ENCODE measurements at places on chromosomes 13 and 19.

DNA sequence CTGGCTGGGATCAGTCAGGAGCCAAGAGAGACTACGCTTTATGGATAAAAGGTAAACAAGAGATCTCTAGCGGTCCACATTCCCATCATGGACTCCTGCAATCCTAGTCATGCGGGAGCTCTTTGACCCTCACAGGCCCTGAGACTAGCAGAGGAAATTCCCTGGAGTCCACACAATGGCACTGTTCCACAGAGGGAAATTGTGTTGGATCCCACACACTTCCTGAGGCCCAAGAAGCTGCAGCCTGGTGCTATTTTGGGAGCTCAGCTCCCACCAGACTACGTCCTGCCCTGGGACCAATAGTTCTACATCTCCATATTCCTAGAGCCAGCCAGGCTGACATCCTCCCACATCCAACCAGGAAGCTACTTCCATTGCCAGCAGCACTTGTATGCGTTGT, 2358.4 kb downstream of the PCDH9 start:
- DNase-seq = no peak

GRCh38 chr13:30685987-30686386, 49.4 kb upstream of the ALOX5AP start:
- no peak for DNase-seq

DNA sequence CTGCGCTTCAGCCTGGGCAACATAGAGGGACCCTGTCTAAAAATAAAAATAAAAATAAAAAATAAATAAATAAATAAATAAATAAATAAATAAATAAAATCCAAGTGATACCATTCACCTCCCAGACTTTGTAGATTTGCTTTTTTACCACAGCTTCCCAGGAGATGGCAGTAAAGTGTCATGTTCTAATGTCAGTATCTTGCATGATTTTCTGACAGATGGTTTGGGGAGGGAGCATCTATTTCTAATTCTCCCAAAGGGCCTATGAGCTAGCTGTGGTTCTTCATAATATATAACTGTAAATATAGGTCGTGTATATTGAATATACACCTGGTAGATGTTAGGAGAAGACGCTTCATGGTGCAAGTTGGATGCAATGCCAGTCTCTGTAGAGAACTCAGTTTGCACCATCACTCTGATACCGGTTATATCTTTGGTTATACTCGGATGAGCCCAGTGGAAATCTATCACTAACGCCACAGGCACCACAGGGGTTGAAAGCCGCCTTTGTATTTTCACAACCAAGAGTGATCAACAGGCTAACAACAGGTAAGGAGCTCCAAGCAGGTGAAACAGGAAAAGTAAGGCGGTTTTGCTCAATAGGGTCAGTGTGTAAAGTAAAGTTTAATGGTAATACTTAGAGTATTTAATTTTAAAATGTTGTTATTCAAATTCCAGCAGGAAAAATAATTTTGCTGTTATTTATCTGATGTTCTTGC, 13.9 kb downstream of the APLP1 start:
- peak; percentile 43 for DNase-seq

DNA sequence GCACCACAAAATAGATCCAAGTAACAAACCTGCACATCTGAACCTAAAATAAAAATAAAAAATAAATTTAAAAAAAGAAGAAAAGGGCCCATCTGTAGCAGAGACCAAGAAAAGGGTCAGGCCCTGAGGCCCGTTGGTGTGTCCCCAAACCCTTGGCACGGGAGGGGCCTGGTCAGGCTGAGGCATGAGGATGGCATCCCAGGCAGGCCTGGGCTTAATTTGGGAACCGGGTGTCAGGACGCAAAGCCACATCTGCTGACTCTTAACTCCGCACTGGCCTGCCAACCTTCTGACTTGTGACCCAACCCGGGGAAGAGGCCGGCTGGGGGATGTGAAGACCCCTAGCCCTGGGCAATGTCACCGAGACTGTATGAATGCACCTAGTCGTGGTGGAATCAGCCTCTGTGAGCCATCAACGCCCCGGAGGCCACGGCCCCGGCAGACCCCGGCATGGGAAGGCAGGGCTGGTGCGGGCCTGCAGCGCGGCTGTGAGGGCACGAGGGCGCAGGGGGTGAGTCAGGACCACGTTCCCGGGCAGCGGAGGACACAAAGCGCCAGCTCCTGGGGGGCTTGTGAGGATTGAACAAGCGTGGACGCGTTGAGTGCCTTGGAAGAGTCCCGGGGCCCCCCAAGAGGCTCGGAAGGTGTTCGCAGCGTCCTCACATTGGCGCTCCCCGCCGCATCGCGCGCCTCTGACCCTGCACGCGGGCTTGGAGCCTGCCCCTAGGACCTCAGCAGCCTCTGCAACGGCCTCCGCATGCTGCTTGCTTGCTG, 38.2 kb downstream of the ATP12A start:
- no peak for DNase-seq

DNA sequence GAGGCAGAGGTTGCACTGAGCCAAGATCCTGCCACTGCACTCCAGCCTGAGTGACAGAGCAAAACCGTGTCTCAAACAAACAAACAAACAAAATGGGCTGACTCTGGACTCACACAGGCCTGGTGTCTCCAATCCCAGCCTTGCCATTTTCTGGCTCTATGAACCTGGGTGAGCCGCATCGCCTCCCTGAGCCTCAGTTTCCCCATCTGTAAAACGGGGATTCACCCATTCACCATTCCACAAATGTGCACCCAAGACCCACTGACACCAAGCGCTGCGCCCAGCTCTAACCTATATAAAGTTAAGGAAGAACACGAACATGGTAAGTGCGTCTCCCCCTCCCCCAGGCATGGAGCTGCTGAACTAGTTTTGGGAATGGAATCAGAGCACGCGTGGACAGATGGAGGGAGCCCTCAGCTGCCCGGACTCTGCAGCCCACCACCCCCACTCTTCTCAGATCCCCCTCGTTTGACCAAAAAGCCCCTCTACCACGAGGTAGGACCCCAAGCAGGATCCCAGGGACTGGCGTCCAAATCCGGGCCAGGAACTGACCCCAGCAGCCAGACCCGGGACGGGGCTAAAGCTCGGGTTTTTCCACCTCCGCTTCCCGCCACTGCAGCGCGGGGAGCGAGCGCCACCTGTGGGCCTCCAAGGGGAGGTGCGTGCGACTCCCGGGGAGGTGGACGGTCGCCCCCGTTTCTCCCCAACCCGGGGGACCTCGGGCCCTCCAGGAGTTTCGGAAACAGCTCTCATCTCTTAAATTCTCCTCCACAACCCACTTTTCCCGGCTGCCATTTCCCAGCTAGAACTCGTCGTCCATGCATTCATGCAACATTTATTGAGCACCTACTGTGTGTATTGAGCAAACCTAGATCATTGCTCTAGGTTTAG, 33.0 kb upstream of the ADGRE5 start:
- DNase-seq = peak; percentile 46

DNA sequence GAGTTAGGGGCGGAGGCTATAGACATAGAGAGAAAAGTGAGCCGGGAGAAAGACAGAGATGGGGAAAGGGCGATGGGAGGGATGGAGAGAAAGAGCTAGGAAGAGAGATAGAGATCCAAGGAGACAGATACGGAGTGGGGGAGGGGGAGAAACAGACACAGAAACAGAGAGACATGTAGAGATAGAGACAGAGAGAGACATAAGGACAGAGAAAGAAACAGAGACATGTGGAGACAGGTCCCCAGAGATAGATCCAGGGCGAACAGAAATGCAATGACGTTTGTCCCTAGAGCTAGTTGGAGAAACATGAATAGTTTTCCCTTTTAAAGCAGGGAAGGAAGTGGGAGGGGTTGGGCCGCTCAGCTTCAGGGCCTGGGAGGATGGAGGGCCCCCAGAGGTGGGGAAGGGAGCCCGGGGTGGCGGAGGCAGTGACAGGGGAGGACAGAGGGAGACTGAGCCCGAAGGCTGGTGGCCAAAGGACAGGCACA, 4.6 kb downstream of the PPP1R14A start:
- no peak for DNase-seq

GRCh38 chr19:7982651-7983099, 22.8 kb downstream of the ELAVL1 start:
- no peak for DNase-seq

DNA sequence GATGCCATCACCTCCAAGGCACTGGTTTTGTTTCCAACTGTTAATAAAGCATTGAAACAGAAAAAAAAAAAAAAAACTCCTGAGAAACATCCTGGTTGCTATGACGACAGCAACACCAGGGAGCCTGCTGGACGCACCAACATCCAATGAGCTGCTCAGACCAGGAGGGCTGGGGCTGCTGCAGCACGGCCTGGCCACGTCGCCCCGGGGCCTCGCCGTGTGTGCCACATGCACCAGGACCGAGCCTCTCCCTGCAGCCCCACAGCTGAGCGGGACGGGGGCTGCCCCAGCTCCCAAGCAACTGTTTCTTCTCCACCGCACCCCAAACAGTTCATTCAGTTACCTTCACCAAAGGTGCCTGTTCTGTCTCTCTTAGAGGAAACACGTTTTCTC, 54.5 kb downstream of the RASA3 start:
- DNase-seq = no peak

DNA sequence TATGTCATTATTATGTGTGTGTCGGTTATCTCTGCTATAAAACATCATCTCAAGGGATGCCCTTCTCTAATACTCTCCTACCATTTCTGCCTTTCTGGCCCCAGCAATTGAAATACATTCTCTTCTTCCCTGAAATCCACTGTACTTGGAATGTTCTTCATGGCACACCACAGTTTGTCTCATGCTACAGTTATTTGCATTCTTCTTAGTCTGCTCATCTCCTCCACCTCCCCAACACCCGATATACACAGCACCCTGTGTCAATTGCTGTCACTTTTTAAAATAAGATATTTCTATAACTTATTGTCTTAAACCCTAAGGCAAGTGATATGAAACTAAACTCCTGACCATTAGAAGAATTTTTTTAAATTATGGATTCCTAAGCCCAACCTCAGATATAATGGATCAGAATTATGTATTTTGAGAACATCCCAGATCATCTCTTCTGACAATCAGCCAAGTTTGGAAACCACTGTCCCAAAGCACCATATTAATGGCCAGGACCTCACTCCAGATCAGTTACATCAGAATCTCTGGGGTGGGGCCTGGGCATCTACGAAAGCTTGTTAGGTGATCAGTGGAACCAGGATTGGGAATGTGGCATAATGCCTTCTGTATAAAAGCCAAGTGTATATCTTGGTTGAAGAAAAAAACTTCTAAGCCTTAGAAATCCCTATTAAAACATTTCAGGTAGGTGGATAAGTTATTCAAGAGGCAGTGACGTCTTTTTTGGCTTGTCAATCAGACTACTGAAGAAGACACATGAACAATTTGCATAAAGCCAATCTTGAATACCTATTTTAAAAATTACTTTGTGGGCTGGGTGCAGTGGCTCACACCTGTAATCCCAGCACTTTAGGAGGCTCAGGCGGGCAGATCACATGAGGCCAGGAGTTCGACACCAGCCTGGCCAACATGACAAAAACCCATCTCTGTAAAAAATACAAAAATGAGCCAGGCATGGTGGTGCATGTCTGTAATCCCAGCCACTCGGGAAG, 30.0 kb upstream of the KBTBD7 start:
- no peak for DNase-seq

DNA sequence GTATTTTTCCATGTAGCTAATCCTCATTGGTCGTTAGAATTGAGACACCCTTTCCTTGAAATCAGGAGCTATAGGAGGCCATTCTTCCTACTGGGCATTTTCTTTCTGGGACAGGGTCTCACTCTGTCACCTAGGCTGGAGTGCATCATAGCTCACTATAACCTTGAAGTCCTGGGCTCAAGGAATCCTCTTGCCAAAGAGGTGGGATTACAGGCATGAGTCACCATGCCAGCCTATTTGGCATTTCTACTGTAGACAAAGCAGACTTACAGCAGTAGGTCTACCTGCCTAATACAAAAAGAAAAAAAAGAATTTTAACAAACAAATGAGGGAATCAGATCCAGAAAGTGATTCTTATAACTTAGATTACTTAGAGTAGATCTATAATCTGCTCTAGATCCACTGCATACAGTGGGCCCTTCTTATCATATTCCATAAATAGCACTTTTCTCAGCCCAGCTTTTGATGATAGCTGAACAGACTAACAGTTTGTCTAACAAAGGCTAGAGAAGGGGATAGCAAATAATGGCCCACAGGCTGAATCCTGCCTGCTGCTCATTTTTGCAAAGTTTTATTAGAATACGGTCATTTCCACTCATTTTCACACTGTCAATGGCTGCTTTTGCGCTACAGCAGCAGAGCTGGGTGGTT, 36.7 kb upstream of the USPL1 start:
- DNase-seq = no peak

DNA sequence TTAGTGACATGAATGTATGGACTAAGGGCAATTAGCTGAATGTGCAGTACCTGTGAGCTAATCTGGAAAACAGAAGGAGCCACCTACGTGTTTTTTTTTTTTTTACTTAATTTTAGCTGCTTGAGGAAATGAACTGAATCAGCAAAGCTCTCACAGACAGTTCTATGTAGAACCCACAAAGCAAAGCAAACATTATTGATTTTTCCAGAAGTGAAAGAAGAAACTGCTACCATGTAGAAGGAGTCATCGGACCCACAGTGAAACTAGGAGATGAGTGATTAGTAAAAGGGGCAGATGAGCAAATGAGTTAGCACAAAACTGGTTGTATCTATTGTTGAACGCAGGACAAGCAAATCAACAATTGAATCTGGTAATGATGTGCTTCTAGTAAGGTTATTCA, 94.1 kb upstream of the SLC7A1 start:
- DNase-seq = no peak

DNA sequence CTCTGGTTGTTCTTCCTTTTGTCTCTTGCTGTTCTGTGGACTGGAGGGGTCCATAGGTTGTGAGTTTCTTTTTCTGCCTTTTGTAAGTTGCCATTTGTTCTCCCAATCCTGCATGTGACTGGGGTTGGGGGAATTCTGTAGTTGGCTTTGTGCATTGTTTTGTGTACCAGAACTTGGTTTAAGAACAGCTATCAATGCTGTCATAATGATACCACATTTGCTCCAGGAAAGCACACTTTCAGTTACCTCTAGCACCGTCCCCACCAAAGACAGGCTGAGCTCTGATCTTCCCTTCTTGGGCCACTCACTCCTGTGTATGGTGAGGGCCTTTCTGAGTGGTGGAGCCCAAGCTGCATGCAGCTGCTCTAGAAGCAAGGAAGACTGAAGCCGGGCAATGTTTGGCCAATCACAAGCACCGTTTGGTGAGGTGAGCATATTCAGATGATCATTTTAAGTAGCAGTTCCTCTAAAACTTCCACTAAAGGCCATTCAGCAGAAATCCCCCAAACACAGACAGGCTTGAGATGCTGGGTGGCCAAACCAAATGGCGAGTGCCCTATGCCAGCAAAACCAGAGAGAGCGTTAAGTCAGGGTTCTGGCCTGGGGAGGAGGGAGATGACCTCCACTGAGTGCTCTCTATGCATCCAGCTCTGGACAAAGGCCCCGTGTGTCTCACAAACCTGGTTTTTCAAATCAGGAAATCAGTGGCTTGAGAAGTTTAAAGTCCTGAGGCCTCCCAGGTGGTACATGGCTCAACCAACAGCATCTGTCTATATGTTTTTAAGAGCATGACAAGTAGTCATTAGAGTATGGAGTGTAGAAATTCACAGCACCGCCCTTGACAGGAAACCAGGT, 120.7 kb upstream of the SPATA13 start:
- DNase-seq = no peak

GRCh38 chr19:40525234-40526051, 51.2 kb upstream of the SHKBP1 start:
- no peak for DNase-seq

- DNase-seq = peak; percentile 43
These were observed at the start of gene RNF225 for GRCh38 chr19:58395220-58395978. TSS of gene RNF225 (plus strand) at chr19:58395656. CDS start at chr19:58396090, 434 bp downstream.

All from LoVo (cell line).